ENCODE measurements at places on chromosomes 1 and 21.

- DNase-seq = peak; percentile 96
These were observed at the start of gene RBBP5 for GRCh38 chr1:205121660-205122488. Gene RBBP5, minus strand, starts transcription at chr1:205121978. Its CDS starts 105 bp downstream, at chr1:205121873.

DNA sequence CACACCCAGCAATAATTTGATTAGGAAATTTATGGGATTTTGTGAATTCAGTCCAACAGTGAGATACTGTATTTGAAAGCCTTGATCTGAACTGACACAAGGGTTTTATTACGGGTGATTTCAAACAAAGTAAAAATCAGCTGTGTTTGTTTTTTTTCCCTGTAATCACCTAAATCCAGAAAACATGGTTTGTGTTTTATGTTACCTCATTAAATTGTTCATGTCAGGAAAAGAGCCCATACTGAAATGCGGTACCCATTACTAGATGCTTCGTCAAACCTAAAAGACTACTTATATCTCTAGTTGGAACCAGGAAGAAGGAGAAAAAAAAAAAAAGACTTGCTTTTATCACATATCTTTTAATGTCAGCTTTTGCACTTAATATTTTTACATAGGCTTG is 811.9 kb upstream of the RGS18 start:
- DNase-seq = no peak

GRCh38 chr1:100791586-100791985 is 72.0 kb downstream of the VCAM1 start:
- DNase-seq = no peak

DNA sequence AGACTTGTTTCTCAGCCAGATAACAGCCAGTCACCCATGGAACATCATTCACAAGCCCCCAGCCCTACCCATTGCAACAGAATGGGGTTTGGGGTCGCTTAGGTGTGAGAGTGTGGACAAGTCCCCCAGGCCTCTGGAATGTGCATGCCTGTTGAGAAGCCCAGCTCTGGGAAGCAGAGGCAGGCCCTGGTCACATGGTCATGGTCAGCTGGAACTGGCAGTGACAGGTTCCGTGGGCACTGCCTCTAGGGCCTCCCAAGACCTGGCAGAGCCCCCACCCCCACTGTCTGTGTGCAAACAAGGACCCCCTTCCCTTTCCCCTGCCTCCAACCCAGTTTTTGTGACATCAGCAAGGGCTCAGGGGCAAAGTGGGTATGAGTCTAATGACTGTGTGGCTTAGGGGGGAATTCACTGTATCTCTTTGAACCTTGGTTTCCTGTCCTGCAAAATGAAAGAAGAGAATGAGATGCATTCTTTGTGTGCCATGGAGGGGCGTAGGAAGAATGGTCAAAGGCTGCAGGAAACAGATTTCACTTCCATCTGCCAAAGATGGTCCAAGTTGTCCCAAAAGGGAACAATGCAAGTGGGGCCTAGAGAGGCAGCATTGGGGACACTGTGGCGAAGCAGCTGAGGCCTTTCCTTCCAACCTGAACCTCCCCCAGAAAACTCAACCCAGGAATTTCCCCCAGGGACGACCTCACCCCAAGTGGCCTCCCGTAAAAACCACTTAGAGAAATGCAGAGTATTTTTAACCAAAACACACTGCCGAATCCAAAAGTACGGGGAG is 34.7 kb upstream of the SELENON start:
- no peak for DNase-seq

GRCh38 chr1:42784946-42785693 is at the start of gene TMEM269:
Gene TMEM269, plus strand, starts transcription at chr1:42784991. Its CDS starts 4,903 bp downstream, at chr1:42789894.
- no peak for DNase-seq

GRCh38 chr1:172090511-172090817 is 249.2 kb downstream of the DNM3 start:
- no peak for DNase-seq

GRCh38 chr21:18070392-18070791 is 174.2 kb upstream of the CHODL start:
- DNase-seq = no peak

DNA sequence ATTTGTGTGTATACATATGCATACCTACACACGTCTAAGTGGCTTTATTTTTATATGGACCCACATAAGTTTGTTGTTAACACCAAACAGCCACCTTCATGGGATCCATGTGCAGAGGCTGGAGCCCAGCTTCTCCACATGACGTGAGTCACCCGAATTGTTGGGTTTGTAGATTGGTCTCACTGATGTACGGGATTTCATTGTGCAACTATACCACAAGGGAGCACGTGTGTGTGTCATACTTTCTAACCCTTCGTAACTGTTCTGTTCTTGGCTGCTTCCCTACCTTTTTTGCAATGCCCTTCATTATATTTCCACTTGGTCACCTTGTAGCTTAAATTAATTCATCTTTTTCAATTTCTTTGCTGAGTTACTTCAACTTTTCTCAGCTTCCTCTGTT is 21.0 kb downstream of the SPRTN start:
- DNase-seq = no peak

GRCh38 chr1:93014168-93014567 is 52.9 kb upstream of the DIPK1A start:
- DNase-seq = no peak

GRCh38 chr1:84117868-84118267 is 26.2 kb upstream of the PRKACB start:
- no peak for DNase-seq

DNA sequence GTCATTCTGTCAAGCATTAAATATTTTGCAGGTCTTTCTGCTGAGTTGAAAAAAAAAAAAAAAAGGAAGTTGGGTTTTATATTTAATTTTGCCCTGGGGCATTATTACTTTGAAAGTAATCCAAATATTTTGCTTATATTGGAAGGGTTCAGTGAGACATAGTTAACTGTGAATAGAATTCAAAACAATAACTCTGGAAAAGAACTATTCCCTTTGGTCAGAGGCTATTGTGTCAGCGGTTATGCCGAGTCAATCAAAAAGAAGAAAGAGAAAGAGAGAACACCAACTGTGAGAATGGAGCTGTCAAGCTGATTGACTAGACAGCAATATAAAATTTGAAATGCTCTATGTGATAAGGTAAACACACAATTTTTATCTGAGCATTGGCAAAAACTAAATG is 761.7 kb downstream of the ADGRL2 start:
- DNase-seq = no peak

DNA sequence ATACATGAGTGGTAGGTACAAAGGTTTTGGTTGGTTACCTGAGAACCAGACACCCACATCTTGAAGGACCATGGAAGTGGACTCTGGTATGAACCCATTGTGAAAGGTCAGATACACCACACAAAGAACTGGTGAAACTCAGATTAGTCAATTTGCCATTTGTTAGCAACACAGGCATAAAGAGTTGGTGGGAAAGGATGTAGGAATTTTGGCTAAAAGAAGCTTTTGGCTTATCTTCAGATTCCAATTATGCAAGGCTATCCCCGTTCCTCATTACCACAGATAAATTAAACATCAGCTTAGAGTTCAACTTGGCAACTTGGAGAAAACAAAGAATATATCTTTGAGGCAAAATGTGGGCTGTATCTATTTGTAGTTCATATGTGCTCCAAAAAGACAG is 87.0 kb upstream of the IRF2BP2 start:
- DNase-seq = no peak

GRCh38 chr1:73327998-73328397 is 870.0 kb downstream of the LRRIQ3 start:
- no peak for DNase-seq

DNA sequence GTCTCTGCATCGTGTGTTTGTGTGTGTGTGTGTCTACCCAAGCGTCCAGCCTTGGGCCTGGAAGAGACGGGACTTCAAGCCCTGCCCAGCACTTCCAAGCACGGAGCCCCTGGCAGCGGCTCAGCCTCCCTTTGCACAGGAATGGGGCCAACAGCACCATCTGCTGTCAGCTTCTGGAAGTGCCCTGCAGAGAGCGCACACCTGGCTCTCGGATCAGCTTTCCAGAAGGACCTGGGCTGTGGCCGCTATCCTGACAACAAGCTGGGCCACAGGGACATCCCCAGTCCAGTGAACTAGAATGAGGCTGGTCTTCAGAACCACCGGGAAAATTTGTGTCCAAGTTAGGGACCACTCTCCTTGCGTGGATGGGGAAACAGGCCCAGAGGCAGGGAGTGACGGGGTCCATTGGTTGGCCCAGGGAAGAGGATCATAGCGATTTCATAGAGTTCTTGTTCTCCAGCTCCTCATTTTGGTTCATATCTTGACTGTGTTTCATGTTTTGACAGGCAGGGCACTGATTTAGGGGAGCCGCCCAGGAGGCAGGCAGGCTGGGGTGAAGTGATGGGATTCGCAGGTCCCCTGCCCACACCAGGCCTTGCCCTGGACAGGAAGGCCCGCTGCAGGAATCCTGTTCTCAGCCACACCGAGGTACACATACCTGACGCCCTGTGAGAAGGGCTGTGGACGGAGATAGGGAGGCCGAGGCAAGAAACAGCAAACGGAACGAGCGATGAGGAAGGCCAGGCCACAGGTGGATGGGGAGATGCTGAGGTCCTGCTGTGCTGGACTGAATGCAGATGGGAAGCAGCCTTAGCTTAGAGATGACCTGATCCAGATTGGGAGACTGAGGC is 38.4 kb downstream of the TAS1R2 start:
- peak; percentile 59 for DNase-seq

DNA sequence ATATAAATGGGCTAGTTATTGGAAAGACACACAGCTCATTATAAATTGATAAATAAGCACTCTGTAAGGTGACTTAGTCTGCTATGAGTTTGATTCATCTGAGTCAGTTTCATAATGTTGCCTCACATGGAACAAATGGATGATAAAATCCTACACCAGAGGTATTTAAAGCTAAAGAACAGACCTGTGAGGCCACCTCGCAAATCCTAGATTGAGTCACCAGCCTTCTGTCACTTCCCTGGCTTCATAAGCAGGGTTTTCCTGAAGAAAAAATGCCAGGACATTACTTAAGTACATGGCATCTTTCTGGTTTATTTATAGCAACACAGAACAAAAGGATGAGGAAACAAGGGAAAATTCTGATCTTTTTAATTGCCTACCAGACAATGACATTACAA is 18.4 kb downstream of the CD2 start:
- no peak for DNase-seq

DNA sequence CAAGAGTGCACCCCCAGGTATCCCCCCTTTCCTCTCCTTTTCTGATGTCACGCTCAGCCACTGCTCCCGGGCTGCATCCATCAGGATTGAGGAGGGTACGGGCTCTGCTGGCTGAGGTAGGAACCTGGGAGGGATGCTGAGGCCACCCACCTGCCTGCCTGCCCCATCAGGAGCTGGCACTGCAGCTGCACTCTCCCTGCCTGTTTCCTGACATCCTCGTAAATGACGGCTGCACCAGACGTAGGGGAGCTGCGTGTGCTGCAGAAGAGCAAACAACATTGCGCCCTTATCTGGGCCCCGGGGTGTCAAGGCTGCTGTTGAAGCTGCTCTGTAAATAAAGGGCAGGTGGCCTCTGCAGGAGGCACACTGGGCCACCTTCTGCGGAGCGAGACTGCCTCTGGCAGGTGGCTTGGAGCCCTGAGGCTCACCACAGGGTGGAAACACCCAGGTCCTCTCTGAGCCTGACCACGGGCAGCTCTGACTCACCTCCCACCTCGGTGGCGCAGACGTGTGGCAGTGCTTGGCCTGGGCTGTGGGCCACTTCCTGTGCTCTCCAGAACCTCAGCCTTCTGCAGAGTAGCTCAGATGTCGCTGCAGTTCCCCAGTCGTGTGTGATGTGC is 30.9 kb downstream of the SNAP47 start:
- peak; percentile 25 for DNase-seq

DNA sequence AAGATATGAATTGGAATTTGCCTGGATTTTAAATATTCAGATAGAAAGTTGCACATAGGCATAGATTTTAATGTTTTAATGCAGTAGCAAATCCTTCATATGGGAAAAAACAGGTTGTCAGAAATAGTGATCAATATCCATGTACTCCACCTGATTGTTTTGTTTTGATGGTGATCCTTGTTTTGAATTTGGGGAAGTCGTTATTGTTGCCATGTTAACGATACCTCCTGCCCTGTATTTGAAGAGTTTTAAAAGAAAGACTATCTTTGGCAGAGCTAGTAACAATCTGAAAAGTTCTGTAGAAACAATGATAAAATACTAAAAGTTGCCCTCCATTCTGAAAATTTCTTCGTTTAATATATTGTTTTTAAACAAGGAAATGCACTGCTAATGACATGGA is 1.1 kb downstream of the CEP350 start:
- peak; percentile 6 for DNase-seq

DNA sequence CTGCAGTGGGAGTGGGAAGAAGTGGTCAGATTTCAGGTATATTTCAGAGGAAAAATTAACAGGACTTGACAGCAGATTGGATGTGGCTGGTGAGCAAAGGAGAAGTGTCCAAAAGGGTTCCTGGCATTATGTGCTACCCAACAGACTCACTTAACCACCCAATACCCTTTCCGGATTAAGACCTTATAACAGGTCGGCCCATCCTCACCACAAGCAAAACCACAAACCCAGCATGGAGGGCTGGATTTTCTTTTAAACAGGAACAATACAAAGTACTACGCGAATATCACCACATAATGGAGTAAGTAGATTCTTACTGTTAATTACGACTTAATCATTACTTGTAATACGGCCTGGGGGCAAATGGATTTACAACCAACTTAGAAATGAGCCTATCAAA is 59.2 kb downstream of the WDR64 start:
- no peak for DNase-seq

- no peak for DNase-seq
These were observed 54.5 kb downstream of the PLXNA2 start for GRCh38 chr1:208189716-208190115.

DNA sequence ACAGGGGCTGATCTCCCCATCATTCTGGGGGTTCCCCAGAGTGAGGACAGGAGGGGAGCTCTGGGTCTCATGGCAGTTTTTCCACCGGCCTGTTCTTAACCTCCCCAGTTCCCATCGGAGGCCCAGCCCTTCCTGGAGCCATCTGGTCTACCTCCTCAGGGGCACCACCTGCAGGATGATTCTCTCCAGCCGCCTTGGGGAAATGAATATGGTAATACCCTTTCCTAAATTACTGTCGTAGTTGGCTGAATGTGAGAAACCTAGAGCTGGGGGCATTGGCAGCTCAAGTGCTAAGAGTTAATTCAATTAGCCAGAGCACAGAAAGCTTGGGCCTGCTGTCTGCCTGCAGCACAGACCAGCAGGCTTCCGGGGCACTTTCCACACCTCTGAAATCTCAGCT is 64.9 kb downstream of the TAS1R2 start:
- no peak for DNase-seq

- DNase-seq = no peak
These were observed 9.8 kb downstream of the TNFRSF9 start for GRCh38 chr1:7930645-7931445.

GRCh38 chr1:25809283-25809926 is 9.4 kb downstream of the SELENON start:
- no peak for DNase-seq

DNA sequence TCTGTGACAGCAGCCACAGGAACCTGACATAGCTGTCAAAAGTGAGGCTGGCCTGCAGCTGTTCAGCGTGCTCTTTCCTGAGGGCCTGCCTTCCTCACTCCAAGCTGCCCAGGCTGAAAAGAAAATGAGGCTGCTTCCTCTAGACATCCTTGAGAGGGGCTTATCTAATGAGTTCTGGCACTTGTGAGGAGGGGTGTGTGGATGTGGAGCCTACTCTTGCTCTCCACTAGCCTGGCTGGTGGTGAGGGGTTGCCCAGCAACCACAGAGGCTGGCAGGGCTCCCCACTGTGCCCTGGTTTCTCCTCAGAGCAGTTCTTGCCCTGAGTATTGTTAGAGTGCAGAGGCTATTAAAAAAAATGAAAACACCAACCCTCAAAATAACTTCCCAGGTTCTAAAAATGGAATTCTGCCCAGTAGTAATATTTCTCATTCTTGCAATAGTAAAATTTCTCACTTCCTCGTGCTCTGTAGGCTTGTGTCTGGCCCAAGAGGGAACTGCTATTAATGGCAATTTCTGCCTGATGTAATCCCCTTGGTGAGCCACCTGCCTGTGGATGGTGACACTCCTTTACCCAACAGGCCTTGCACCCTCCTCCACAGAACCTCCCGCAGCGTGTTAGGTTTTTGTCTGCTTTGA is 52.6 kb upstream of the EPS8L3 start:
- DNase-seq = no peak
